ENCODE measurements at places on chromosomes 5 and 9.

DNA sequence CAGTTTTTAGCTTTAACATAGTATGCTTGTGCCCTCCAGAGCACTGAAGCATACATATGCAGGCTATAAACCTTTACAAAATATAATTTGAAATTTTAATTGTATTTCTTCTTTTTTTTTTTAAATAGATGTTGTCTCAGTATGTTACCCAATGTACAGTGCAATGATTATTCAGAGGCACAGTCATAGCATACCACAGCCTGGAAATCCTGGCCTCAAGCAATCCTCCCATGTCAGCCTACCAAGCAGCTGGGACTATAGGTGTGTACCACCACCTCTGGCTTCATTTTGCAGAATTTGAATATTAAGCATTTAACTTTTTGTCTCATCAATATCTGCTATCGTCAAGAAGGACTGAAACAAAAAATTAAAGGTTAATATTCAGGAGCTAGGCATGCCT, 16.9 kb upstream of the ZNF782 start:
- no peak for DNase-seq

GRCh38 chr5:40988746-40989510, 79.6 kb downstream of the C7 start:
- no peak for DNase-seq

DNA sequence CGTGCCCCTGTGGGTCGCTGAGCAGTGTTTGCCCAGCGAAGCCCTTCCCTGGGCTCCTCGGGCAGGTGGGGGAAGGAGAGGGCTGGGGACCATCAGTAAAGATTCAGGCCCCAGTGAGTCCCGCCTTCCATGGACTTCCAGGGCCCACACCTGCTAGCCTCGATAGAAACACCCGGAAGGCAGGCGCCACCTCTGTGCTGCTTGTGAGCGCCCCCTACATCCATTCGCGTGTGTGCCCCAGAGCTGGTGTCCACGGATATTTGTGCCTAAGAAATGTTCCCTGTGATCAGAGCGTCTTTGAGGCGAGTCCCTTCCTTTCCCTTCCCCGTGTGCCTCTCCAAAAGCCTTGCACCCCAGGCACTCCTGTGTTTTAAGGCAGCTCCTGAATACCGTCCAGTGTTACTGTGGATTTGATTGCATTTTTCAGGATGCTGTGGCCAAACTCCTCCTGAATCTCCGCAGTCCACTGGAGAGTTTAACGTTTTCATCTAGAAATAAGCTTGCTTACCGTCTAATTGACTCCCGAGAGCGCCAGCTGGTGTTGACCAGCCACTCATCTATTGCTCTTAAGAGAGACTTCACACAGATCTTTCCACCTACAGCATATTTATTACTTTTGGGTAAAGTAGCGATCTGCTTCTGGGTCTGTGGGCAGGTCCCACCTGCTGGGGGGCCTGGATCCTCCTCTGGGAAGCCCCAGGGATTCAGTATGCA, 101.4 kb downstream of the COL5A1 start:
- DNase-seq: no peak

GRCh38 chr9:83142389-83142788, 79.4 kb upstream of the RASEF start:
- DNase-seq: no peak

- DNase-seq: no peak
These were observed 120.9 kb downstream of the SH3GL2 start for GRCh38 chr9:17699615-17700330.

GRCh38 chr5:131812371-131813160, 15.7 kb upstream of the FNIP1 start:
- no peak for DNase-seq

- DNase-seq: no peak
These were observed 495.7 kb upstream of the CYLC2 start for GRCh38 chr9:102499468-102499867.

- DNase-seq: peak; percentile 28
These were observed 118.8 kb upstream of the SMIM23 start for GRCh38 chr5:171666815-171667214.

DNA sequence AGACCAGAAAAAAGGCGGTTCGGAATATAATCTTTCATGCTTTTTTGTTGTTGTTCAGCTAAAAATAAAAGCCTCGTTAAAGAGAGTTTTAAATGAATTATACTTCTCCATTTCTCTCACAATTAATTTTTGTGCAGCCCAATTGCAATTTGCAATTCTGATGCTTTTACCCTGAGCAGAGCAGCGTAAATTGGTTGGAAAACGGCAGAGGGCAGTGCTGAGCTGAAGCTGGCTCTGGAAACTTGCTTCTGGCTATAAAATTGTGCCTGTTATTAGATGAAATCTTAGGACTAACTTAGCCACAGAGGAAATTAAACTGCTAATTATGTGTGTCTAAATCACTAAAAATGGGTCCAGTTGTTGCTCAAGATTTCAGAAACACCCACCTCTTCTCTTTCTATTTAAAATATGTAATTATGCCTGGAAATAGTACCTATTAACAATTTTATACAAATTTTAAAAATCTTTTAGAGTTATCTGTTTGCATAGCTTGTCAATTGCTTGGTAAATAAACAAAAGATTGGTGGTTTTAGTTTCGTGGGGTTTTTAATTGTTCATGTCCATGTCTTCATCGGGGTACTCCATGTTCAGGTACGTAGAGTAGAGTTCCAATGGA, 441.8 kb upstream of the TLE4 start:
- peak; percentile 38 for DNase-seq

GRCh38 chr9:35108946-35109575, 6.1 kb upstream of the STOML2 start:
- DNase-seq: no peak

DNA sequence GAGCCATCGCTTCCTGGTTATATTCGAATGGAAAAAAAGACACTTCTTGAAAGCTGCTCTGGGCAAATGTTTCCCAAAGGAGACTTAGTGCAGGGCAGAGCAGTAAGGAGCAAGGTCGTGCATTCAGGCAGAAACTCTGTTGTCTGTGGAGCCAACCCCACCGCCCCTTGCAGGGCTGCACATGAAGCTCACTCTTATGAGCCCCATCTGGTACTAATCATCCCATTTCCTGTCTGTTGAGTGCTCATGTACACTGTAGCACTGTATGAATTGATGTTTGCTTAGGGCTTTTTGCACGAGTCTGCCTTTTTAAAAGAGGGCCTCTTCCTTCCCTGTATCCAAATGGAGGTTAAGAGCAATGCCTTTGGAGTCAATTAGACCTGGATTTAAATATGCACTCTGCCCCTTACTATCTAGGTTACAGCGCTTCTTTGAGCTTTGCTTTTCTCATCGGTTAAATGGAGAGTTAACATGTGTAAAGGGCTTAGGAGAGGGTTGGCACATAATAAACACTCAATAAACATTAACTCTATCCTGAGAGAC, 25.4 kb downstream of the HMHB1 start:
- peak; percentile 75 for DNase-seq

DNA sequence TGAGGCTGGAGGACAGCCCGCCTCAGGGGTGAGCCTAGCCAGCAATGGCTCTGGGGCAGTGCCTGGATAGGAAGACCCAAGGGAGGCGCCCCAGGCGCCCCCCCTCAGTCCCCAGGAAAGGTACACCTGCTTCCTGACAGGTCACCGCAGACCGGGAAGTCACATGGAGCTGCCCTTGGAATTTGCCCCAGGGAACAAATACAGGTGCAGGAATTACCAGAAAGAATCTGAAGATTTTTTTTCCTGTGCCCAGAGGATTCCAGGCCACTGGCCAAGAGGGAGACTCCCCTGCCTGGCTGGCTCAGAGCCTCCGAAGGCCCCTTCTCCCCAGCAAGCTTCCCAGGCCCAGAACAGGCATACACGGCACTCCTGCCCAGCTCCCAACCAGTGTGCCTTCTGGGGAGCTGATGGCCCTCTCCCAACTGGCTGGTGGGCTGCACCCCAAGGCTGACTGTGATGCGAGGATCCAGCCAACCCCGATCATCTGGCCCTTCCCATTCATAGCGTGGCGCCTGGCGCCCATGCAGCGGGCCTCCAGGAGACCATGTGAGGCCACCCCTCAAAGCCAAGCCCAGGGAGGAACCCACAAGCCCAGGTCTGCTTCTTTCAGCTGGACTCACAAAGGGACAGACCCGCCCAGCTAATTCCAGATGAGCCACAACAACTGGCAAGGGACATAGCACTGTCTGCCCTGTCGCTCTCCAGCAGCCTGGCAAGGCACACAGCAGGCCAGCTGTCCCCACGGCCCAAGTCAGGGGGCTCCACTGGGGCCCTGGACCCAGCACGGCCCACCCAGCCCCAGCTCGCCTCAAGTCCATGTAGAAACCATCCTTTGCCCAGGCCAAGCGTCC, 2.3 kb downstream of the TPRN start:
- DNase-seq: peak; percentile 57

DNA sequence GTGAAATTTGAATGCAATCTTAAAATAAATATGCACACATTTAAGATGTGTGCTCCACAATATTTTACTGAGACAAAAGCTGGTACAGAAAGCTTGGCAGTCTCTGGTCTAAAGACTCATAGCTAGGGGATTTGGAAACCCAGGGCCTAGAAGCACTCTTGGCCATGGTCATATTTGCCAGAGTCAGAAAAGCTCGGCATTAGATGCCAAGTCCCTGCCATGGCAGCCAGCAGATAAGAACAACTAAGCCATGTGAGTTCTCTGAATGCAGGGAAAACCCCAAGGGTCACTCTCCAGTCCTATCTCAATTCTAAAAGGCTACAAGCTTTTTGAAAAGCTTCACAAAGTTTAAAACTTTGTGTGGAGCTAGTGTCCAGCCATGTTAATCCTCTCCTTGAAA, 119.5 kb downstream of the FAM114A2 start:
- DNase-seq: no peak

DNA sequence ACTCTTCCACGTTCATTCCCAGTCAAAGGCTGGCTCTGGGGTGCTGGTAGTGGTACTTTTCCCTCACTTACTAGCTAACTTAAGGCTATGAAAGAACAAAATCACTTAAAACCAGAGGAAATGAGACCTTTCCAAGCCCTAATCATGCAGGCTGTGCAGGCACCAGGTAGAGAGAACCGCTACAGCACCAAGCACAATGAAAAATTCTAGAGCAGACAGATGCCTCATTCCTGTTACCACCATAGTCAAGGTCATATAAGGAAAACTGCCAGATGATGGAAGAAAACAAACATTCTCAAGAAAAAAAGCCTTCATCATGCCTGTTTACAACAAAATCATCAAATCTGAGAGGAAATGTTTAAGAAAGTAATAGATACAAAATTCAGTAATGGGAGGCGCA, 374.4 kb upstream of the PDE4D start:
- no peak for DNase-seq

- no peak for DNase-seq
These were observed 182.5 kb upstream of the NR3C1 start for GRCh38 chr5:143585970-143586369.

GRCh38 chr5:145903113-145903512, 30.3 kb upstream of the GRXCR2 start:
- DNase-seq: no peak

DNA sequence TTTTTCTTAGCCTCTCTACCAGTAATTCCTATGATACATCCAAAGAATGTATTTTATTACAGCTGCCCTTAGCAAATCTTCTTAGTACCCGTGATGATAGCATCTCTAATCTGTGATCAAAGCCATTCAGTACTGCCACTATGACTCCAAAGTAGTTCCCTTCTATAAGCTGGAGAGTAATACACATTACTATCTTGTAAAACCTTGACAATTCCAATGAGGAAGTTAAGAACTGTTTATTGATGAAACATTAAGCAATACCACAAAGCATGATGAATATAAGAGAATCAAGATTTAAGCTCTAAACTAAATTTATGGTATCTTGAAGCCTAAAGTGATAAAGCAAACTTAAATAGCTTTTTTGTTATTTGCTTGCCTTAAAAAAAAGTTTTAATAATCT, 86.1 kb downstream of the SMIM23 start:
- DNase-seq: no peak

DNA sequence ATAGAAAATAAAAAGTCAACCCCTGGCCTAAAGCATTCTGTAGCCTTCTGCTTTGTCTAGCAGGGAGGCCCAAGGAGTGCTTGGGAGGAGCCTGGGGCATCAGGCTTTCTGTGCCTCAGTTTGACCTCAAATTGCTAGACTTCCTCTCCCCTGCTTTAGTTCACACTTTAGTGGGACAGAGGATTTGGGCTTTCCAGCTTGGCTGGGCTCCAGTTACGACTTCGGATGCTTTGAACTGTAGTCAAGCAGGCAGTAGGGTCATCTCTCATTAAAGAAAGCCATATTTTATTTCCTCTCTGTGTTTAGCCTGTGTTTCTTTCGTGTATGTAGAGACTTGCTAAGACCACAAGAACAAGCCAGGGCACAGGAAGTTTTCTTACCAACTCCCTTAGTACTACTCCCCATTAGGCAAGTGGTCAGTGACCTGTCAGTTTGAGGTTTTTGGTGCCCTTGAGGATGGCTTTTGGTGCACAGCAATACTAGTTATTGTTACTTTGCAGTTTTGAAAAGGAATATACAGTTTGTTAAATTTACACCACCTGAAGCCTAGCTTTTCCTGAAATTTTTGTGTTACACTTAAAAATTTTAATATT, 334.7 kb downstream of the NDUFS4 start:
- DNase-seq: no peak

GRCh38 chr9:93664549-93665120, 88.3 kb downstream of the PHF2 start:
- DNase-seq: no peak

DNA sequence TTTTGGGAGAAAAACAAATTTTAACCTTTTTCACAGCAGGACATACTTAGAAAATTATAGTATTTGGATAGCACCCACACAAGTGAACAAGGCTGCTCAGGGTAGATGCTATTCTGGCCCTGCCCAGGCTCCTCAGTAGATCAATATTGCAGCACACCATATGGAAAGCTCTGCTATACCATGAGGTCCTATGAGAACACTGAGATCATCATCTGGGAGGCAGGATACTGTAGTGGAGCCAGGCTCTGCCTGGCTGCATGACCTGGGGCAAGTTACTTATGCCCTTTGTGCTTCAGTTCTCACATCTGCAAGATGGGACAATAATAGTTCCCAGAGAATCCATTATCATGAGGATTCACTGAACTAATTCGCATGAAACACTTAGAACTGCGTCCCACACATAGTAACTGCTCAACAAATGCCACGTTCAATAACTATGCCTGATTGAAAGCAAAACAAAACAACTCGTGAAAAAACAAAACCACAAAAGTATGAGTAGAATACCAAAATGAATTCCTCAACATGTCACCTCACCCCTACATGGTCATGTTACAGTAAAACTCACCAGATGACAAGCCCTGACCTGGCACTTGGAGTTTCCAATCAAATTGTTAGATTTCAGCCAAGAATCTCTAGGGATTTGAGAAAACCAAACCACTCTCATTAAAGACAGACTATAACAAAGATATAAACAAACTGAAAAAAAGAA, 31.9 kb downstream of the ARSB start:
- DNase-seq: no peak

GRCh38 chr9:96241391-96241809, 60.6 kb downstream of the HSD17B3 start:
- no peak for DNase-seq

Measured in NCI-H2029 (cell line).